ENCODE measurements at places on chromosomes 4 and X.

DNA sequence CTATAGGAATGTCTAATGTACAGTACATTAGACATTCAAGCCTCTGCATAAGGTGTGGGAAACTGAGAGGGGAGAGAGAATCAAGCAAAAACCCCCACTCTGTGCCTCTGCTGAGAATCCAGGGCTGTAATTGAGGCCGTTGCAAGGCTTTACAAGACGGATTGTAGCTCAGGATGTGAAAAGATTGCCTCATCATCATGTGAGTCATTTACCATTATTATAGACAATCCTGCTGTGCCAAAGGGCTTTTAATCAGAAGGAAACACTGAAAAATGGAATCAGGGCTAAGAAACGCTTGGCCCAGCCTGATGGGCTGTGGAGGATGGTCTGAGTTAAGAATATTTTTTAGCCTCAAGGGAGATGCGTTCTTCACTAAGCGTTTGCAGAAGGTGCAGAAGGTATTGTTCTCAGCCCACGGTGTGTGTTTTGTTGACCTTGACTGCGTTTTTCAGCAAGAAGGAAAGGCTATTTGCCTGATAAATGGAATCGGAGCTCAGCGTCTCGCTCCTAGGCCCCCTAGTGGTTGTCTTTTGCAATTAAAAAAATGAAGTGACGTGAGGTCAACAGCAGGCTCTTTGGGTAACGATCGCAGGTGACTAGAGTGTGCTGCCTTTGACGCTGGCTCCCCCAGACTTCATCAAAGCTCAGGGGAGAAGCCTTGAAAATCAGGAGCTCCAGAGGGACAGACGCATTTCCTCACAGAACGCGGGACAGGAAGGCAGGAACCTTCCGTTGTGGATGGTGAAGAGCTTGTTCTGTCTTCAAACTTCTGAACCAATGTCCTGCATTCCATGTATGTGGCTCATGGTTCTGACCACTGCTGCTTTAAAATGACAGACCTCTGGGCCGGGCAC is 18.1 kb upstream of the CHRNA9 start:
- DNase-seq, result peak; percentile 83

- no peak for DNase-seq
These were observed 4.8 kb downstream of the LRRC66 start for GRCh38 chr4:52015366-52015765.

GRCh38 chrX:107764845-107765608 is 10.6 kb downstream of the TSC22D3 start:
- DNase-seq, result no peak

GRCh38 chr4:149113804-149114430 is 671.7 kb upstream of the NR3C2 start:
- peak; percentile 70 for DNase-seq

DNA sequence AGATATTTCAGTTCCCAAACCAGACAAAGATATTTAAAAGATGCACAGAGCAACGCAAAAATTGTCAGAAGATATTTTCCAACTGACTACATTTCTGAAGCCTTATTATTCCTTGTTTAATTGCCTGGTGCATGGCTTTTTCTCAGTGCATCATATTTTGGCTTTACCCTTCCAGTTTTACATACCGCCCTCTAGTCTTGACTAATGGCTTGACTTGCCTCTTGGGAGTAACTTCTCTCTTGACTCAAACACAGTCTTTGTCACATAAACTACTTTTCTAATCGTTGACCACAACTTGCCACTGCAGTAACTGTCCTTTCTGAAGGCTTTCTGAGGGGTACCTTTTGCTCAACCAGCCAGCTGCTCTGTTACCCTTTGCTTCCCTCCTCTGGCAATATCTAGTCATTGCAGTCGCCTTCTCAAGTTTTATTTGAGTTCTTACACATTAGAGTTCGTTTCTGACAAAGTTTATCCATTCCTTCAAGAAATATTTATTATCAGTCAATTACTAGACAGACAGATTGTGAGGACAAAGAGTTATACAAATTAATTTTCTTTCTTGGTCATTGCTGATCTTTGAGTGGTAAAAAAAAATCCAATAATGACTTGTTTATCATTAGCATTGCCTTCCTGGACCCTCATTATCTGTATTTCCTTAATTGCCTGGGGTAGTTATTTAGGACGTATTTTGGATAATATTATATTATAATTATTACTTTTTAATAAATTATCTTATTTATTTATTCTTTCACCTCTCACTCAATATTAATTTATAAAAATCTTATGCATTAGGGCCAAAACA is 506.9 kb upstream of the PCDH10 start:
- peak; percentile 22 for DNase-seq
